Hepatocyte (in vitro differentiated cells): ENCODE measurements at places on chromosomes 2 and 18. TPM values are rescaled to one million over a fixed set of nuclear protein-coding genes. Genes with fewer than 3 reads are reported as not detected.

DNA sequence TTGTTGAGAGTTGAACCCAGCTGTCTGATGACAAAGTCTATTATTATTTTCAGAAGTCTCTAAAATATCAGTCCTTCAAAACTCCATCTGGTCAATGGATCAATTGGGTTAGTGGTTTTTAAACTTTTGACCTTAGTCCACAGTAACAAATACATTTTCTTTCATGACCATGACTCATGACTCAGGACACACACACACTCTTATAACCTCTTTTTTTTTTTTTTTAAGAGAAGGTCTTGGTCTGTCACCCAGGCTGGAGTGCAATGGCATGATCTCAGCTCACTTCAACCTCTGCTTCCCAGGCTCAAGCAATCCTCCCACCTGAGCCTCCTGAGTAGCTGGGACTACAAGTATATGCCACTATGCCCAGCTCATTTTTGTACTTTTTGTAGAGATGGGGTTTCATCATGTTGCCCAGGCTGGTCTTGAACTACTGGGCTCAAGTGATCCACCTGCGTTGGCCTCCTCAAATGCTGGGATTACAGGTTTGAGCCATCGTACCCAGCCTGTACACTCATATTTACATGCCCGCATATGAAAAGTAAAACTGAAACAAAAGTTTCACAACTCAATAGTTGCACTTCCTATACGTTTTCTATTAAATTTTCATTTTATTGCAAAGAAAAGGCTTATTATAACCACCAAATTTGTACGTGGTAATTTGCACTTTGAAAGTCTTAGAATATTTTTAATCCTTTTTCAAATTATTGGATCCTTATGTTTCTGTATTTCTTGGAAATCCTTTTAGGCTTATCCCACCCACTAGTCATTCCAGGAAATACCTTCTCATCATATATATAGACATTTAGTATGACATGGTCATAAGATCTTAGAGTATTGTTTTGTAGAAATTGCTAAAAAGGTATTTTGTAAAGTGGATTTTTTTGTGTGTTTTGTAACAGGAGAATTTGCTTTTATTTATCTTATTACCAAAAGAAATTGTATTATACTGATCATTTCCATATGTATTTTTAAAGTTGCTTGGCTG lies 199.0 kb downstream of the LPIN1 start:
- DNase-seq, result no peak

The LIMS2 gene
- total RNA-seq, result 3.9 and 4.0 TPM in 2 replicates

GRCh38 chr18:48776641-48777025 lies 174.1 kb downstream of the SMAD7 start:
- no peak for DNase-seq

- DNase-seq, result no peak
These were observed 149.7 kb downstream of the BCL2 start for GRCh38 chr18:63169853-63170252.

DNA sequence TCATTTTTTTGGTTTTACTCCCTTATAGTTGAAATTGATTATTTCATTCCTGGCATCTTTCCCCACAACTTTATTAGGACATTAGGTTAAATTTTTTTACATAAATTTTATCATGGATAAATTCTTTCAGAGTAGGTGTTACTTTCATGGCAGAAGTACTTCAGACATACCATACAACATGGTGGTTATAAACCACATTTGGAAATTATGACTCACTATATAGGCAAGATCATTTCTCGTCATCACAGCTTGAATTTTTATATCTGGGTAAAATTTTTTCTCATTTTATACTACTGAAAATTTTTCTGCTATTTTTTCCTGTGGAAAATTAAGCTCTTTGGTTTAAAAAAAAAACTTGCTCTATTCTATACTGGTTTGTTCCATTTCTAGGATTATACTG lies 111.9 kb upstream of the COL5A2 start:
- no peak for DNase-seq

GRCh38 chr2:240348522-240348921 lies 86.9 kb upstream of the GPC1 start:
- DNase-seq, result no peak

The UGT1A3 gene
- not detected in 2 replicates for total RNA-seq

The GALNT13 gene
- total RNA-seq, result 21.0 and 53.5 TPM in 2 replicates

The SP110 gene
- total RNA-seq, result 5.1 and 15.9 TPM in 2 replicates

GRCh38 chr2:223418131-223418530 lies 184.0 kb downstream of the SCG2 start:
- no peak for DNase-seq

DNA sequence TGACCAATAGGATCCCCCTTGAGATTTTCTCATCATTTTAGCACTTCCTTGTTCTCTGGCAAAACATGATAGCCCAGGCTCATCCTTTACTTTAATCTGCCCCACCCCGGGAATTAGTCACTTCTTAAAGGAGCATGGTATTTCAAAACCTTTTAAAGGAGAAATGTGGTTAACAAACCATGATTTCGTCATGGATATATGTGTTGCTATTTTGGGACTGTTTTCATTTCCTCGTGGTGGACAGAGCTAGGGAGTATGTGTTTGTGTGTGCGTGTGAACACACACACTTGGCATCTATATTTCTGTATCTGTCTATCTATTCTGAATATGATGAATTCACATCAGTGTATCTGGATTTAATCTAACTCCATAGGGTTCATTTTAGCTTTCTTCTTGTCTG lies 128.1 kb downstream of the BIRC6 start:
- DNase-seq, result peak; percentile 27

DNA sequence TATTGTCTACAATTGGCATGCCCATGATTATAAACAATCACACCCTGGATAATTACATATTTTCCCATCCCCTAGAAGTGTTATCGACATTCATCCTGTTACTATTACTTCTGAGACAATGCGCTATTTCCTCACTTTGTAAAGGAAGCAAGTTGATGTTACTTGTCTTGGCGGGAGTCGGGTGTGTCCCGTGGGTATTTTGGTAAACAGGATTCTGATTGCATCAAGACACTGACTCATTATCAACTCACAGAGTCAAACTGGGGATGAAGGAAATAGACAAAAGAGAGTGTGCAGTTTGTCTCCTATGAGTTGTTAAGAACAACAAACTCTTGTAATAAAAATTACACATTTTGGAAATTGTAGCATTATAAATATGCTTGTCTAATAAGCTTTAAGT lies 142.7 kb downstream of the GALR1 start:
- no peak for DNase-seq

DNA sequence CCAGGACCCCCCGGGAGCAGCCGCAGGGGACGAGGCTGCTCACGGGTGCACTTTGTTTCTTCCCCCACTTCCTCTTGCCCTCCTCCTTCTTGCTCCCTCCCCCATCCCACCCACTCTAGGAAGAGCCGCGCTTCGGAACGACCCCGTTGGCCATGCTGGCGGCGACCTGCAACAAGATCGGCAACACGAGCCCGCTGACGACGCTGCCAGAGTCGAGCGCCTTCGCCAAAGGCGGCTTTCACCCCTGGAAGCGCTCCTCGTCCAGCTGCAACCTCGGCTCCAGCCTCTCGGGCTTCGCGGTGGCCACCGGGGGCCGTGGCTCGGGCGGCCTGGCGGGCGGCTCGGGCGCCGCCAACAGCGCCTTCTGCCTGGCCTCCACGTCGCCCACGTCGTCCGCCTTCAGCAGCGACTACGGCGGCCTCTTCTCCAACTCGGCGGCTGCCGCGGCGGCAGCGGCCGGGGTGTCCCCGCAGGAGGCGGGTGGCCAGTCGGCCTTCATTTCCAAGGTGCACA lies 1.3 kb downstream of the SP9 start:
- DNase-seq, result peak; percentile 32

The TEKT4 gene
- total RNA-seq, result not detected in 2 replicates

GRCh38 chr2:161975062-161975812 lies 98.8 kb downstream of the DPP4 start:
- no peak for DNase-seq

The PNO1 gene
- total RNA-seq, result 15.5 and 19.1 TPM in 2 replicates

- DNase-seq, result no peak
These were observed 5.3 kb upstream of the FOSL2 start for GRCh38 chr2:28387082-28387960.

GRCh38 chr18:37654034-37654433 lies 88.4 kb upstream of the CELF4 start:
- no peak for DNase-seq

The CFC1 gene
- 12.4 and 15.1 TPM in 2 replicates for total RNA-seq

GRCh38 chr2:101045330-101045729 lies 43.2 kb downstream of the RPL31 start:
- no peak for DNase-seq

DNA sequence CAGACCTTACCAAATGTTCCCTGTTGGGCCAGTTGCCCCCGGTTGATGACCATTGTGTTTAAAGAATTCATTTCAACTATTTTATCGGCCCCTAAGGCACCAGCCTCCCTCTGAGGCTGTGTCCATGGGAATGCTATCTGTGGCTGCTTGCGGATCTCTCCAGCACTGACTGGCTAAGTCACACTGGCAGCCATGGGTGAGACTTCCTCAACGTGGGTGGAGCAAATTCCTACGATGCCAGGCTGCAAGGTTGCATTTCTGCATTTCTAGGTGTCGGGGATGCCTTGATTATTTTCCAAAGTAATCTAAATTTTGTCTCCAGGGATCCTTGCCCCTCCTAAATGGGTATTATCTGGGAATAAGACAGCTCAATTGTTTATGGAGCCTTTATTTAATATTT lies 6.2 kb downstream of the CXCR4 start:
- DNase-seq, result no peak

DNA sequence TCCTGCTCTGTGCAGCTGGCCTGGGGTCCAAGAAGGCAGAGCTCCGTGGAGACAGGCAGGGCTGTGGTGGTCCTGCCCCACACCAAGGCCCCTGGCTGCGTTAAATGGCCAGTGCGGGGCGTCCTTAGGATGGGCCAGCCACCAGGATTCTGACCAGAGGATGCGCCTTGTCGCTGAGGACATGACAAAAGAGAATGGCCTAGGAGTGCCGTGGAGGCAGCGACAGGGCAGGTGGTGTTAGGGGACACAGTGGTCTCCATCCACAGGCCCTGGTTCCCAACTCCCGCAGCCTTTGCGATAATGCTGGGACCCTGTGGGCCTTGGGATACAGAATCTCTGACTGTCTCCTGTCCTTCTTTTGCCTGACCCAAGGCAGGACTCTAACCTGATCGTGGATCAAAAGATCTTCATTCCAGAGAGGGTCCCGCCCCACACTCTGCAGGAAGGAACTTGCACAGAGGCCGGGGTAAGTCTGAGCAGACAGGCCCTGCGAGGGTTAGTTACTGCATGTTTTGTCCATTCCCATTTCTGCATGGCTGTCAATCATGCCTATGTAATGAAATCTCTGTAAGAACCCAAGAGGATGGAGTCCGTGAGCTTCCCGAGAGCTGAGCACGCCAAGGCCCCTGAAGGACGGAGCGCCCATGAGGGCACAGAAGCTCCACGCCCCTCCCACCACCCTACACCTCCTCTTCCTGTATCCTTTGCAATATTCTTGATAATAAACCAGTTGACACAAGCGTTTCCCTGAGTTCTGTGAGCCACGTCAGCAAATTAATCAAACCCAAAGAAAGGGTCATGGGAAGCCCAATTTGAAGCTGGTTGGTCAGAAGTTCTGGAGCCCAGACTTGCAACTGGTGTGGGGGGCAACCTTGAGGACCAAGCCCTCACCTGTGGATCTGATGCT lies 251.5 kb upstream of the SALL3 start:
- no peak for DNase-seq

DNA sequence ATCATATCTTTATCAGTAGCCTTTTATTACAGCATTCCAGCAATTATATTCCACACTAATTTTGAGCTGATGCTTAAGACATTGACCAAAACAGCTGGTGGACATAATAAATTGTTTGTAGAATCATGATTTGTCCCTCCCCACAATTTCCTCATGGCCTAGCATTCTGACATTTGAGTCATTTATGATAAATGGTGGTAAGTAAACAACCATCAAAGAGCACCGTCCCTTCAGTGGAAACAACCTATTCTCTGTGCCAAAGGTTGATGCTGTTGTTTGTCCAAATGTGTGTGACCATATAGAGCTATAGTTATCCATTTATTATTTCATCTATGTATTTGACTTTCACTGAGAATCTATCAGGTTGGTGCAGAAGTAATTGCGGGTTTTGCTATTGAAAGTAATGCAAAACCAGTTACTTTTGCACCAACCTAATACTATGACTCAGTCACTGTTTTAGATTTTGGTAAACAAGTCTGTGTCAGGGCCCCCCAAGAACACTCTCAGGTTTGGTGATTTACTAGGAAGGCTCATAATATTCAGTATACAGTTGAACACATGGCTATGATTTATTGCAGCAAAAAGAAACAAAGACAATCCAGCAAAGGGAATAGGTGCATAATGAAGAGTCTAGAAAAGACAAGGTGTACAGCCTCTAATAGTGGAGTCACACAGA lies 608.7 kb upstream of the REG3G start:
- DNase-seq, result no peak

The DNER gene
- total RNA-seq, result 0.37 and 0.48 TPM in 2 replicates

DNA sequence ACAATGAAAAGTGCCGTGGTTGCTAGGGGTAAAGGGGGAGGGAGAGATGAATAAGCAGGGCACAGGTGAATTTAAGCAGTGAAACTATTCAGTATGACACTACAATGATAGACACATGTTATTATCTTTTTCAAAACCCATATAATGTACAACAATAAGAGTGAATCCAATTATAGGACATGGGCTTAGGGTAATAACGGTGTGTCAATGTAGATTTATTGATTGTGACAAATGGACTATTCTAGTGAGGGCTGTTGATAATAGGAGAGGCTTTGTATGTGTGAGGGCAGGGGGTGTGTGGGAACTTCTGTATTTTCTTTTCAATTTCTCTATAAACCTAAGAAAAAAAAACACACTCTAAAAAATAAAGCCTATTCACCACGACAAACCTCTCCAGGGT lies 223.8 kb downstream of the RIT2 start:
- no peak for DNase-seq

DNA sequence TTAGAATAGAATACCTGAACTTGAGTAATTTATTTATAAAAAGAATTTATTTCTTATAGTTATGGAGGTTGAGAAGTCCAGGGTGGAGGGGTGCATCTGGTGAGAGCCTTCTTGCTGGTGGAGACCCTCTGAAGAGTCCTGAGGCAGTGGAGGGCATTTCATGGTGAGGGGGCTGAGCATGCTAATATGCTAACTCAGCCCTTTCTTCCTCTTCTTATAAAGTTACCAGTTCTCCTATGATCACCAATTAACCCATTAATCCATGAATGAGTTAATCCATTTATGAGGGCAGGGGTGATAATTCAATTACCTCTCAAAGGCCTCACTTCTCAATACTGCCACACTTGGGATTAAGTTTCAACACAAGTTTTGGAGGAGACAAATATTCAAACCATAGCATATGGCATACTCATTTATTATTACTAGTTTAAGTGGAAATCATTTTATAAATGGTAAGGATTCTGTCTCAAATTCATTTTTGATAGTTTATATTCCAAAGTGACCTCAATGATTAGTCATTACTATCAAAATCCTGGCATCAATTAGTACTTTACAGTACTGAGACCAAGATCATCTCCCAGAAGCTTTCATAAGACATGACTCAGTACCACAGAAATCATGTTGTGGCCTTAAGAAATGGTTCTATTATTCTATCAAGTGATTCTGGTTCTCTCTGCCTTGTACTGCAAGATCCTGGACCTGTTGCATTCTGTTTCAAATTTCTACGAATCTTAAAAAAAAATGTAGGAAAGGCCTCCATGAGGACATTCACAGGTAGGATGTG lies 5.5 kb downstream of the ZNF396 start:
- DNase-seq, result no peak

- peak; percentile 51 for DNase-seq
These were observed 323.4 kb upstream of the SLC14A2 start for GRCh38 chr18:45291621-45292615.

The IGFBP5 gene
- total RNA-seq, result 190 and 232 TPM in 2 replicates

The TSPYL6 gene
- not detected in 2 replicates for total RNA-seq

The DHRS9 gene
- total RNA-seq, result 1.1 and 1.2 TPM in 2 replicates

GRCh38 chr2:160720098-160720497 lies 226.5 kb upstream of the RBMS1 start:
- DNase-seq, result no peak

GRCh38 chr18:59818769-59819168 lies 81.0 kb upstream of the PMAIP1 start:
- DNase-seq, result no peak
